ENCODE measurements at places on chromosomes 12 and 14. TPM values are rescaled to one million over a fixed set of nuclear protein-coding genes. Genes with fewer than 3 reads are reported as not detected.

GRCh38 chr14:64507376-64508156 lies 3.0 kb downstream of the ZBTB1 start:
- no peak for DNase-seq

GRCh38 chr14:92225731-92226130 lies 97.2 kb upstream of the SLC24A4 start:
- DNase-seq = no peak

GRCh38 chr14:101228949-101229541 lies 325.5 kb upstream of the RTL1 start:
- DNase-seq = no peak

- DNase-seq = no peak
Measured at GRCh38 chr14:99001241-99001640, 270.8 kb downstream of the BCL11B start.

DNA sequence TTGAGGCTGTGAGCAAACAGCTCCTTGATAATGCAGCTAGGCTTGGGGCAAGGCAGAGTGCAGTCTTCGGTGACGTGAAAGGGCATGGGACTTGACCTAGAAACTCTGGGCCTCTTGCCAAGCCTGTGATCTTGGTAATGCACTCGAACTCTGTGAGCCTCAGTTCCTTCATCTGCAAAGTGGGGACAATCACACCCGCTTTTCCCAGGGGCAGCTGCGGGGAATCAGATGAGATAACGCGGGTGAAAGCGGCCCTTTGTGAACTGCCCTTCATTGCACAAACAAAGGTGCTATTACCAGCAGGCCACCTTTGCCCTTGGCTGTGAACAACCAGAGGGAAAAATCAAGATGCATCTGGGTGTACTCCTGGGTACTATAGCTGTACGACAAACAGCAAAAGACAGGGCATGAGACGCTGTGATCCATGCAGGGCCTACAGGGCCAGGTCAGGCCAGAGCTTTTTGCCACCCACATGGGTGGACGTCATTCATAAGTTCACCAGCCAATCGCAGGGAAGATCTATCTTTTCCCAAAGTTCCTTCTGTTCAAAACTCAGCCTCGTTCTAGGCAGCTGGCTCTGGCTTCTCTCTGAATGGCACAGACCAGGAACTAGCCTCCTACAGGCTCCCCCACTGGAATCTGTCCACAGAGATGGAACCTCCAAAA lies 3.2 kb downstream of the MSI1 start:
- DNase-seq = no peak

GRCh38 chr12:105335856-105336255 lies 5.4 kb downstream of the C12orf75 start:
- no peak for DNase-seq

GRCh38 chr12:22518060-22518719 lies 26.2 kb downstream of the C2CD5 start:
- peak; percentile 55 for DNase-seq

DNA sequence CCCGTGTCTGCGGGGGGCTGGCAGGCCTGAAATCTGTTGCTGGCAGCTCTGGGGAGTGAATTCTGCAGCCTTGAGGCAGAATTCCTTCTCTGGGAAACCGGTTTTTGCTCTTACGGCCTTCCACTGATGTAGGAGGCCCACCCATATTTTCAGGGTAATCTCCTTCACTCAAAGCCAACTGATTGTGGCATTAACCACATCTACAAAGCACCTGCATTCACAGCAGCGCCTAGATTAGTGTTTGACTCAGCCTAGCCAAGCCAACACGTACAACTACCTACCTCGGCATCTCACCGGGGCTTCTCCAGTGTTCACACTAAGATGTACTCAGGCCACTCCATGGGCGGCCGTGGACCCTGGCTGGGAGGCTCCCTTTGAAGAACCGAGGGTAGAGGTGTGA lies 15.8 kb downstream of the C12orf43 start:
- no peak for DNase-seq

GRCh38 chr12:11863478-11863906 lies 207.2 kb upstream of the BCL2L14 start:
- DNase-seq = no peak

DNA sequence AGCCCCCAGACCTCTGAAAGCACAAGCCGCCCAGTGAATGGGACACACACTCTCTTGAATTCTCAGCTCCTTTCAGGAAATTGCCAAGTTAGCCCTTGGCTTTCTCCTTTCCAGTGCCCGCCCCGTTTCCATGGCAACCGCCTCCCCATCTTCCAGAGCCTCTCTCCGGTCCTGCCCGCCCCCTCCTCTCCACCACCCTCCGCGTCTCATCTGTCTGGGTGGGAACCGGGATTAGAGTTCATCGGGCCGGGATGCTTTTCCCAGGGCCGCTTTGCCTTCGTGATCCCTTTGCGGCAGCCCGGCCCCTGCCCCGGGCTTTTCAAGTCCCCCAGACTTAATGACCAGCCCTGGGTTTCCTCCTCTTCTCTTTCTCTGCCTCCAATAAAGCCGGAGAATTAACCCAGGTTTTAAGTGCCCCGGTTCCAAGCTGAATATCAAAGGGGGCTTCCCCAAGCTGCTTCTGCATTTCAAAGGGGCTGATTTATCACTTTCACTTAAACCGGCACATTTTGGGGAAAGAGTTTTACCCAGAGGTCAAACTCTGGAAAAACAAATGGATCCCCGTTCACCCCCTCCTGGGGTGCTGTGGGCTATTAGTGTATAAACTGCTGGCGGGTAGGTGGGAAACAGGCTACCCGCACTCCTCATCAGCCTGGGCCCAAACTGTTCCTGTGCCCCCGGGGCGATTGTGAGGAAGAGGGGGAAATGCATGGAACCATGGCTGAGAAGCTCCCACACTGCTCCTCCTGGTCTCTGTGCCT lies 101.7 kb downstream of the ZFP36L1 start:
- DNase-seq = peak; percentile 81

DNA sequence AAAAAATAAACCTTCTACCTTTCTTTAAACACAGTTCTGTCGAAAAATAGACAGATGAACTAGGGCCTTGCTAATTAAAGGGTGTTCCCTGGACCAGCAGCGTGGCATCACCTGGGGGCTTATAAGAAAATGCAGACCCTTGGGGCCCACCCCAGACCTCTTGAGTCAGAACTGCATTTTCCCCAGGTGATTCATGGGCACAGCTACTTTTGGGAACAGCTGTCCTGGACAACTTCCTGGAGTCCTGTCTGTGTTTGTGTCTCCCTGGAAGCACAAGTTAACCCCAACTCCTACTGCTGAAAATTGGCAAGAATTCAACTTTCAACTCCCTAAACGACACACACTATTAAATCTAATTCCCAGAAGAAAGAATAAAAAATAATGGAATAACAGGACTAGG lies 17.8 kb downstream of the FBLN5 start:
- DNase-seq = no peak

GRCh38 chr14:45651890-45652289 lies 398.9 kb upstream of the MIS18BP1 start:
- DNase-seq = no peak

DNA sequence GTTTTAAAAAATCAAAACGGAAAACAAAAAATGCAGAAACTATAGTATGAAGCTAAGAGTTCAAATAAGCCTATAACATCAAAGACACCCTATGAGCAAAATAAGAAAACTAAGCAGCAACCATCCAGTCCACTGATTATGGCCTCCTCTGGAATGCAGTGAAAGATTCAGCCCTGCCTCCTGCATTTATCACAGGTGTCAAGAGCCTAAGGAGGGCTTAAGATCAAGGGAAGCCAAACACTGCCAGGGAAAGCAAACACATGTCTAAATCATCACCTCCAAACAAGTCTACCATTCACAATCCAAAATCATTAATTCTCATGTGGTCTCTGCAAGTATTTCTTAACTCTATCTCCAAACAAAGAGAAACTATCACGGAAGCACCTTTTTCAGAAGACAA lies 28.4 kb downstream of the SARNP start:
- DNase-seq = no peak

GRCh38 chr14:32560209-32560857 lies 231.2 kb downstream of the AKAP6 start:
- peak; percentile 38 for DNase-seq

PTPN21 gene
- total RNA-seq = 11.8 TPM

NKX2-1 gene
- total RNA-seq = not detected

TPPP2 gene
- total RNA-seq = 0.44 TPM

SCNN1A gene
- 0.40 TPM for total RNA-seq

DPPA3 gene
- total RNA-seq = not detected

GALNT16 gene
- 9.5 TPM for total RNA-seq
